ENCODE measurements at places on chromosomes 5 and 9. TPM values are rescaled to one million over a fixed set of nuclear protein-coding genes. Genes with fewer than 3 reads are reported as not detected.

GRCh38 chr5:122844910-122845228 is 544 bp upstream of the SNX24 start:
- no peak for DNase-seq

DNA sequence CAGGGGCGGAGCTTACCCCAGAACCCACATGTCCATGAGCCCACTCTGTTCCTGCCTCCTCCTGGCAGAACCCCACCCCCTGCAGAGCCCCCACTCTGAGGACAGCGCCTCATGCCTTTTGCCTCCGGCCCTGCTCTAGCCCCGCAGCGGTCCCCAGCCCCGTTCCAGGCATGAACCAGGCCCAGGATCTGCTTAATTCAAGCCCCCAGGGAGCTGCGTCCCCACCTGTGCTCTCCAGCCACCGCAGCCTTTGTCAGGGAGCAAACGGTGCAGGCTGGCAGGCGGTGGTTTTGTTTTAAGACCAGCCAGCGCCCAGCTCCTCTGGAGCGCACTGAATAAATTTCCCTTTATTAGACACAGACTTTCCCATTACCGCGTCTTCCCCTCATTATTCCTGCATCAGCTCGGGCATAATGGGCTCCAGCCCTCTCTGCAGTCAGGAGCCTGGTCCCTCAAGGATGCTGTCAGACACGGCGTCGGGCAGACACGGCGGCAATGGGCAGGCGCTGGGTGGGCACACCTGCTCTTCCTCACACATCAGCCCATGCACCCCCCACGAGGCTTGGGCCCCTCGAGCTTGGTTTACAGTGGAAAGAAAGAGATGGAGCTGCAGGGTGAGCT is 137.6 kb downstream of the OLFM1 start:
- DNase-seq, result no peak

DNA sequence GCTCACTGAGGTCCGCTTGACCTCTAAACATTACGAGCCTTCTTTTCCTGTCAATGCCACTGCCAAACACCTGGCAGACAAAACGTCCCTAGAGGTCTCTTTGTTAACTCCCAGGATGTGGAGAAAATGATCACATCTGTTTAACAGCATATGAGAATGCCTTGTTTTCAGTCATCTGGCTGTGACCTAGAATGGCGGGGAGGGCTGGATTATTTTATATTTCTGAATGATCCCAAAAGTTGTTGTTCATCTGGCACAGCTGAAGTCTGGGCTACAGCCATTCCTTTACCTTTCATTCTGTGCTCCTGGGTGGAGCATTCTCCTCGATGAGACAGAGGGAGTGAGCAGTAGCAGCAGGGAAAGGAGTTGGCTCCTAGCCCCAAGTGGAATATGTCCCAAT is 138.2 kb downstream of the PRDM6 start:
- no peak for DNase-seq

The KIF24 gene
- polyA plus RNA-seq, result 5.8 TPM

GRCh38 chr9:36987409-36987808 is 46.7 kb downstream of the PAX5 start:
- DNase-seq, result no peak

The ANKRD20A1 gene
- polyA plus RNA-seq, result 0.20 TPM

The PAPPA gene
- polyA plus RNA-seq, result 0.14 TPM

The FSTL4 gene
- 0.10 TPM for polyA plus RNA-seq

The INSL4 gene
- polyA plus RNA-seq, result not detected

The PCDHA12 gene
- polyA plus RNA-seq, result not detected

DNA sequence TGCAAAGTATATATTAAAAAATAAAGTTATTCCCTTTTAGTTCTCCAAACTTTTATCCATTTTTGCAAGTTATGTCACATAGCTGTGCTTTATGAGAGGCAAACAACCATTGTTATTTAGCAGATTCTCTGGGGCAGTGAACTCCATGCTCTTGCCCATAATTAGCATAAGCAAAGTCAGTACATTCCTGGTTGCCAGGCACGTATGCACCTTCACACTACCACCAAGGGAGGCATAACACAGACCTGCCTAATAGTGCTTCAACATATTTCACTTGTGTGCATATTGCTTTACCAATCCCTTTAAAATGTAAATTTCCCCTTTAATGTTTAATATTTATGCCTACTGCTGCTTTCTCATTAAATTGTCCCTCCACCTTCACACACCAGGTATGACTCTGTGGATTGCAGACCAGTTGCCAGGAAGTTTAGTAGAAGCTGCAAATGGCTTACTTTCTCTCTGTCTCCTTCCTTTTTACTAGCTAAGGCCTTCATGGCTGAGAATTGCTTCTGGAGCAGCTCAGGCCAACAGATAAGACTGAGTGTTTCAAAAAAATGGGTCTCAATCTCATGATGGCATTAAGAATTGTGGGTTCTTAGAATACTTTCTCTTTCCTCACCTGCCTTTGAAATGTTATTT is 388.2 kb downstream of the PRR16 start:
- DNase-seq, result no peak

The PDE8B gene
- 0.37 TPM for polyA plus RNA-seq

GRCh38 chr9:134550584-134550983 is 91.0 kb upstream of the COL5A1 start:
- DNase-seq, result no peak

The MSX2 gene
- not detected for polyA plus RNA-seq

GRCh38 chr9:22363421-22363887 is 83.2 kb upstream of the DMRTA1 start:
- DNase-seq, result no peak

DNA sequence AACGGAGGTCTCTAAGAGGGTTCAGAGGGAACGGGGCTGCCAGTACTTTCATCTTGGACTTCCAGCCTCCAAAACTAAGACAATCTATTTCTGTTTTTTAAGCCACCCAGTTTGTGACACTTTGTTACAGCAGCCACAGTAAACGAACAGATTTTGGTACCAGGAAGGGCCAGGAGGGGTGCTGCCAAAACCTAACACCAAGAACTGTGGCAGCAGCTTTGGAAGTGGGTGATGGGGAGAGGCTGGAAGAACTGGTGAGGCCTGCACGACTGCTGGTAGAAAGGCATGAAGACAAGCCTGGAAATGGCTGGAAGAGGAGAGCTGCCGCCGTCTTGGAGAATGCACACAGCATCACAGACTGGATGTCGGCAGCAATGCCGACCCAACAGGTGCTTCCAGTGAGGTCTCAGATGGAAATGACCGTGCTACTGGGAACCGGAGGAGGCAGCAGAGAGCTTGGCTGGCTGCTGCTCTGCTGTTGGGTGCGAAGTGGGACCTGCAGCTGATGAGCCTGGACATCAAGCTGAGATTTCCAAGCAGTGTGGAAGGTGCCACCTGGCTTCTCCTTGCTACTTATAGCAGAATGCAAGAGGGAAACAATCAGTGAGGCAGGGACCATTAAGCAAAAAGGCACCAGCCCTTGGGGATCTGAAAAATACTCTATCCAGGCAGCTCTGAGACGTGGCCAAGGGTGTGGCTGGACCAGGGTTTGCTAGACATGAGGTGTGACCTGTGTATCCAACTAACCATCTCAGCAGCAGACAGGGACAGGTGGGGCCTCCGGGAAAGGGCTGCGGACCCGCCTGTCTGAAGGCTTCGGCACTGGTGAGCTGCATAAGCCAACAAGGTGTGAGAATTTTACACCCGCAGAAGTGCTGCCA is 4.7 kb upstream of the TMEM210 start:
- no peak for DNase-seq

- no peak for DNase-seq
Measured at GRCh38 chr9:112618385-112619009, 99.4 kb downstream of the INIP start.

The IL9 gene
- not detected for polyA plus RNA-seq

The PRRC2B gene
- 22.2 TPM for polyA plus RNA-seq

DNA sequence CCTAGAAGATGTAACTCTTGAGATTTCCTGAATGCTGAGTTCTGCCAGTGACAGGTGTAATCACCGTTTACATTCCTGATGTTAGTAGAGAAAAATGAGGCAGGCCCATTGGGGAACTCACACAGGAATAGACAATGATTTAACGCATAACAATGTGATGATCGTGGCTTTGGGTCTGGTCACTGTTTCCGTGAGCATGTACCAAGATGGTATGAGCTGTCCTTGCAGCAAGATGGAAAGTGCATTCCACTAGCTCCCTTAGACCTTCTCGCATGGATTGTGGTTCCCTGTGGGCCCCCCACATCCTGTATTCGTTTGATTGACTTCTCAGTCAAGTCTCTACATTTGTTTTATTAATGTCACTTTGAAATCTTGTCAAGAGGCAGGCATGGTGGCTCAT is 124.0 kb upstream of the DAP start:
- DNase-seq, result no peak

- no peak for DNase-seq
Measured at GRCh38 chr9:96491079-96491879, 41.3 kb downstream of the HABP4 start.

GRCh38 chr9:6997330-6997729 is 239.6 kb downstream of the KDM4C start:
- DNase-seq, result no peak

- no peak for DNase-seq
Measured at GRCh38 chr5:143251190-143251589, 152.3 kb downstream of the NR3C1 start.

GRCh38 chr5:43729846-43730478 is 127.0 kb downstream of the NNT start:
- DNase-seq, result no peak

DNA sequence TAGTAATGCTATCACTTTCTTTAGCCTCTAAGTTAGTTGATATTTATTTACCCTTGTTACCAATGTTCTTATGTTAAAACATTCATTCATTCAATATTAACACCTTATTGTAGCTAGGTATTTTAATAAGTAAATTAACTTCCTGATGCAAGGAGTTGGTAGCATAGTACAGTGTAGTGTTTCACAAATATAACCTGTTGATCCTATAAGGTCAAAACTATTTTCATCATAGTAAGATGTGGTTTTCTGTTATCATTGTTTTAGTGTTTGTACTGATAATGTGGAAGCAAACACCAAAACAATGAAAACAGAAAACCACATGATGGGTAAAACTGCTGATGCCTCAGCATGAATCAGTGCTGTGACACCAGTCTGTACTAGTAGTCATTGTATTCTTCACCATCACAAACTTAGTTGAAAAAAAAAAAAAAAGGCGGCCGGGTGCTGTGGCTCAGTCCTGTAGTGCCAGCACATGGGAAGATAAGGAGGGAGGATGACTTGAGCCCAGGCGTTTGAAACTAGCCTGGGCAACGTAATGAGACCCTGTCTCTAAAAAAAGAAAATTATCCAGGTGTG is 36.5 kb downstream of the ZCCHC7 start:
- DNase-seq, result no peak

Data from GM12878 (cell line).